ENCODE measurements at places on chromosomes 3 and 15.

DNA sequence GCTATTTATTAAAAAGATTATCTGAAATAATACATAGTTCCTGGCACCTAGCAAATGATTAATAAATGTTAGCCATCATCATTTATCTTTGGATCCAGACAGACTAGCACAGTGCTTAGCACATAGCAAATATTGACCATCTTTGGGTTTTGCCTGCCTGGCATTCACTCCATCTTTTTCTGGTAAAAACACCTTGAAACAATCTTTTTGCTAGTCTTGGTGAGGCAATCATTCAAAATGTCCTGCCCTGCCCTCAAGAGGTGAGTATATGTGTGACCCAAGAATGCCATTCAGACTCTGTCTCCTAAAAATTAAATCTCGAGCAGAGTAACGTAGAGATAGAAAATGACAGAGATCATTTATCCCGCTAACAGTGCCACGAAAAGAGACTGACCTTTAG, 78.3 kb upstream of the ZNF280D start:
- no peak for DNase-seq

GRCh38 chr3:9125278-9125951, 124.0 kb downstream of the SRGAP3 start:
- DNase-seq = no peak

- no peak for DNase-seq
Measured at GRCh38 chr3:98726084-98726483, 37.1 kb upstream of the ST3GAL6 start.

- DNase-seq = no peak
Measured at GRCh38 chr3:185741586-185741985, 83.3 kb downstream of the IGF2BP2 start.

DNA sequence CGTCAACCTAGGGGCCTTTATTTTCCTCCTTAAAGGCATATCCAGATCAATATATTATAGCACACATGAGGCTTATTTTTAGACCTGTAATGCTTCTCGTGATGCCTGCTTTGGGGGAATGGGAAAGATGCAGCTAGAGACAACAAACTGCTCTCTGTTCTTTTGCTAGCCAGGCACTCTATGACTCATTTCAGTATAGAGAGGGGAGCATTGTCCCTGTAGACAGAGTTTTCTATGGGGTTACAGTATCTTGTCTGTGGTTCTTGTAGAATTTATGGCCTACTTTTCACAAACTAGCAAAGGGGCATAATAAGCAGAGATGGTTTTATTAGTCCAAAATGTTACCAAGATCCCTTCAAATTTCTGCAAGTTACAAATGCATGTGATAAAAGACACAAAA, 305.6 kb downstream of the LSAMP start:
- DNase-seq = no peak

- no peak for DNase-seq
Measured at GRCh38 chr3:194121891-194122631, 13.9 kb upstream of the HES1 start.
